COR-L47 (cell line): ENCODE measurements at places on chromosomes 5 and 9.
A peak's percentile ranks its signal among the peaks of the same experiment; 100 is the strongest.

GRCh38 chr9:96075111-96075510, 199.6 kb downstream of the ERCC6L2 start:
- no peak for DNase-seq

GRCh38 chr5:33415811-33416354, 24.9 kb upstream of the TARS1 start:
- DNase-seq, result no peak

- DNase-seq, result no peak
Observed at GRCh38 chr5:109049565-109049964, 301.9 kb downstream of the FER start.

- no peak for DNase-seq
Observed at GRCh38 chr9:36787709-36788108, 215.0 kb downstream of the MELK start.

DNA sequence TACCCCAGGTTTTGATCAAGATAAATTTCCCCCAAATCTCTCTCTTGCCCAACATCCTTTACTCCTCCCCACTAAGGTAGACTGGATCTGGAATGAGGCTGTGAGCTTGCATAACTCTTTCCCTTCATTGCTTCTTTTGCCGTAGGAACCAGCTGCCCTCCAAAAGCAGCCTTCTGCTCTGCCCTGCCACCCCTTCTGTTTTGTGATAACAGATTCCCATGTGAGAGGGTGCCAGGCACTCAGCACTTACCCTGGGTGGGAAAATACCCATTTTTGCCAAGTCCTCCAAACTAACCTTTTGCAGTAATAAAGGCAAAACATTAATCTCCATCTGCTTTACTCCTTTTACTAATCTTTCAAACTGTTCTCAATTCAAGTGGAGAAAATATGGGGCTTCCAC, 182.6 kb downstream of the ASTN2 start:
- no peak for DNase-seq

DNA sequence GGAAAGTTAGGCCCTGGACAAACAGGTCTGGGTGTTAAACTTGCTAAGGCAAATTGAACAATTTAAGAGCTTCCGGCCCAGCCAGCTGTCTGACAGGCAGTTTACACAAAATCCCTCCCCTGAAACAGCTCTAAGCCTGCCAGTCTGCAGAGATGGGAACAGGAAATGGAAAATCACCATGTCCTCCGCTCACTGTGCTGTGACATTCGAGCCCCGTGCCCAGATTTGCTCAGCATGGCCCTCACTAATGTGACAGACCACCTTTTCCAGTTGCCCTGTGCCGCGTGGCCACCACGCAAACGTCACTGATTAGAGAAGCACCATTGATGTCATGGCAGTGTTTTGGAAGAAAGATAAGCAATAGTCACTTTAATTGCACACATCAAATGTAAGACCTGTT, 41.0 kb downstream of the CCNJL start:
- DNase-seq, result peak; percentile 35

DNA sequence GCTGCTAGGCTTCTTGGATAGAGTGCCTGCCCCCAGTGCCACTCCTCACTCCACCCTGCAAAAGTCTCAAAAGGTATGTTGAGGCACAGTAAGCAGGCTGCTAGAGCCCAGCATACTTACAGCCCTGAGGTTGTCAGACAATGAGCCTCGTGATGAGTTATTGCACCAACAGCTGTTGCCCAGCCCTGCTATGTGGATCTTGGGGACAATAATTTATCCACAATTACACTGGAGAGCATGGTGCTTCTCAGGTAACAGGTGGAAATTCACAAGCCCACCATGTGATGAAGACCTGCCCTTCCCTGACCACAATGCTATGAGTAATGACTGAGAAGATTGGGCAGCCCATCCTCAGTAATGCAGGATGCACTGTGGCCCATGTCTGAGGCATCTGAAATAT, 36.5 kb downstream of the KCNIP1 start:
- no peak for DNase-seq
